ENCODE measurements at places on chromosomes 2 and 18.

- no peak for DNase-seq
These were observed 106.4 kb downstream of the BCL2L11 start for GRCh38 chr2:111226876-111227700.

DNA sequence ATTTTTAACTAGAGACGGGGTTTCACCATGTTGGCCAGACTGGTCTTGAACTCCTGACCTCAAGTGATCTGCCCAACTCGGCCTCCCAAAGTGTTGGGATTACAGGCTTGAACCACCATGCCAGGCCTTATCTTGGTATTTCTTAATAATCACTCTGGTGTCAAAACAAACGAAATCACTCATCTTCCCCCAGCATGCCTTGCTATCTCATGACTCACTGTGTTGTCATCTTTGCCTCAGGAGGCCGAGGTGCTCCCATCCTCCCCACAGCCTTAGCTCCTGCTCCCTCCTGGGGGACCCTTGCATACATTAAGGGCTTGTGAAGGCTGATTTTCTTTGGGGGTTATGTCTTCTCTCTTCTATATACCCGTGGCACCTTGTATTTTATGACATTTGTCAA is 250.1 kb upstream of the DPP10 start:
- DNase-seq: no peak

DNA sequence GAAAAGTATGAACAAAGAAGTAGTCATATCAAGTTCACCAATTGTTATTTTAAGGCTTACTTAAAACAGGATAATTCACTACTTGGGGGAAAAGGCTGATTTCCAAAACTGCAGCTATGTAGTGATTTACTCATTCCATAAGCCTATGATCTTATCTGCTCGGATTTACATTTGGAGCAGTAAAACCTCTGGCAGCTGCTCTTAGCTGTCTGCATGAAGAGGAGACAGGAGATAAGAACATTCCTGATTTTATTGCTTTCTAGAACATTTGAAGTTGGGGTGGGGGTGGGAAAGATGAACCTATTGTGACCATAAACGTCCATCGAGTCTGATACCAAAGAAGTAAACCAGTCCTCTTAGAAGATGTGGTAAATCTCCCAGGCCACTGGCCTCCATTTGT is 120.9 kb downstream of the MMADHC start:
- DNase-seq: no peak

- DNase-seq: no peak
These were observed 26.6 kb downstream of the CROCC2 start for GRCh38 chr2:240932724-240933047.

- no peak for DNase-seq
These were observed 455.1 kb upstream of the DDX18 start for GRCh38 chr2:117359266-117359914.

GRCh38 chr2:150402953-150403352 is 84.5 kb downstream of the RND3 start:
- no peak for DNase-seq

DNA sequence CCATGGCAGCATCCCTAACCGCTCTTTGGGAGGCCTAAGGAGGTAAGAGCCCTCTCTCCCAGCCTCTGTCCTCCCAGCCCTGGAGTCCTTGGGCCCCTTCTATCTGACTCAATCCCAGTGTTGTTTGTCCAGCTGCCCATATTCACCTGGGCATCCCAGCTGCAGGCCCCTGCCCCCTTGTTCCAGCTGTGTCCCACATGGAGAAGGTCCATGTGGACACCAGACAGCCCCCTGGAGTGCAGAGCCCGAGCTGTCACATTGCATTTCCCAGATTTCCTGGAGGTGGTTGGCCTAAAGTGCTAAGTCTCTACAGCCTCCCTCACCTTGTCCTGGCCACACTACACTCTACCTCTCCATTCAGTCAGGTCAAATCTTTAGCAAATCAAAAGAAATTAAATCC is 42.5 kb downstream of the PSD4 start:
- no peak for DNase-seq

- no peak for DNase-seq
These were observed 239.3 kb downstream of the FBXO15 start for GRCh38 chr18:73908323-73908722.

GRCh38 chr2:9230051-9230802 is 23.6 kb downstream of the ASAP2 start:
- no peak for DNase-seq

- no peak for DNase-seq
These were observed 50.8 kb upstream of the UGP2 start for GRCh38 chr2:63790906-63791305.

DNA sequence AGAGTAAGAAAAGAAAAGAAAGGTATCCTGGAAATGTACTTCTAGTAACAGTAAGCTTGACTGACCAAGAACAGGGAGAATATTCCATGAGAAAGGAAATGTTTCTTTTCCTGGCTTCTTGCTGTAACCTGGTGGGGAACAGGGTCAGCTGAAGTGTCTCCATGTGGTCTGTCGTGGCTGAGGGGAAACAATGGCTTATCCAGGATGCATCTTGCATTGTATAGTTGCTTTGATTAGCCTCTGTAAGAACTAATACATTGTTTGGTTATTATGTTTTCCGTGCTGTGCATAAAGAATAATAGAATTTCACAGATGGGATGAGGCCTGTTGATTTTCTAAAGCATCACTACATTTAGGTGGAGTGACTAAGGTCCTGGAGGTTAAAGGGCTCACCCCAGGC is 4.9 kb downstream of the CREG2 start:
- DNase-seq: no peak

GRCh38 chr18:2338601-2339000 is 232.7 kb downstream of the METTL4 start:
- DNase-seq: no peak

- DNase-seq: no peak
These were observed 18.2 kb upstream of the RESP18 start for GRCh38 chr2:219350710-219351221.

DNA sequence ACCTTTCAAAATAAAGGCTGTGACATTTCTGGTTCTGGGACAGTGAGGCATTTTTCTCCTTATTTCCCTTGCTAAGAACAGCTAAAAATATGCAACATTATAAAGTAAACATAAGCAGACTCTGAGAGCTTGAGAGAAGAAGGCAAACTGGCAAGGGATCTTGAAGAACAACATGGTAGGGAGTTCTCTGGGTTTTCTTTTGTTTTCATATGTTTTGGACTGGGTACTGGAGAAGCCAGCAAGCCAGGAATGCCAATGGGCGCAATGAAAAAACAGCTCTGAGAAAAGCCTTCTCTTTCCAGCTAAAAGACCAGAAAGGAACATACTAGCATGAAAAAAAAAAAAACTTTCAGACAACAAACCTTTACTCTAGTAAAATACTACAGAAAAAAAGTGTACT is 351.4 kb upstream of the HS6ST1 start:
- no peak for DNase-seq

All from NCI-H1417 treated with DMSO at 0.1 percent for 48 hours (cell line).